NCI-H774 (cell line): ENCODE measurements at places on chromosomes 3 and 15.

DNA sequence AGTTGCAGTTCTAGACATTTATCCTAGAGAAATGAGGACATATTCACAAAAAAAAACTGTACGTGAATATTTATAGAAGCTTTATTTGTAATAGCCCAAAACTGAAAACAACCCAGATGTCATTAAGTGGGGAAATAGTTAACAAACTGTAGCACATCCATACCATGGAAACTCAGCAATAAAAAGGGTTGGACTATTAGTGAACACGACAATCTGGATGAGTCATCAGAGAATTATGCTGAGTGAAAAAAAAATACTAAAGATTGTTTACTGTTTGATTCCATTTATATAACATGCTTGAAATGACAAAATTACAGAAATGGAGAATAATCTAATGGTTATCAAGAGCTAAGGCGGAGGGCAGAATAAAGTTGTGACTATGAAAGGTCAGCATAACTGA lies 59.5 kb downstream of the CPA3 start:
- DNase-seq, result no peak

DNA sequence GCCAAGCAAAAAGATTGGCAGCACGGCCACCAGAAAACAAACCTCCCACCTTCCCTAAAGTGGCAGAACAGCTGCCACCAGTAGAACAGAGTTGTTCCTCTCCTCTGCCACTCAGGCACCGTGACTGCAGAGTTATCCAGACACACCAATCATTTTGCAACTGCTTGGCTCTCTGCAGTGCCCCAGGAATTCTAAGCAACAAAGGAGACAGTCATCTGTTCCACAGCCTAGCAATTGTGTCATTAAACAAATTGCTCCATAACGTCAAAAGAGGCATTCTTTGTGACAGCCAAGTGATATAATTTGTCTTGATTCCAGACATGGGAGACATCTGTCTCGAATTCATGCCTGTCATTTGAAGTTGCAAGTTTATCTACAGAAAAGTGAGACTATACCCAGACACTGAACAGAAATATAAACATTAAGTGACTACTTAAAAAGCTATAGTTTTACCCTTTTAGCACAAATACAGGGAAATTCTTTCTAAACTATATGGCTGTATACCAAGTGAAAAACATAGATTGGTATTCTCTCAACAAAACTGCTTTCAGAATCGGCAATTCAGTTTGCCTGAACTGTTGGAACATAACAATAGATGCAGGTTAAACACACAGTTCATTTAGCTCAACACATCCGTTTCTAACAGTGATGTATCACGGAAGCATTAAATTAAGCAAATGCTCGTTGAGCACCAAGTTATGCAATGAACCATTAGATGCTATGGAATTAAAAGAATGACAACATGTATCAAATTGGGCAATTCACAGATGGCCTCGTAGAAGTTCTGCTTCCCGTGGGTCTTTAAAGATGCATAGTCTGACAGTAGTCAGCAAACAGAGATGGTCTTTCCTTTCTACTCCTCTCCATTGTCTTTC lies 281.3 kb downstream of the FGF12 start:
- peak; percentile 75 for DNase-seq

DNA sequence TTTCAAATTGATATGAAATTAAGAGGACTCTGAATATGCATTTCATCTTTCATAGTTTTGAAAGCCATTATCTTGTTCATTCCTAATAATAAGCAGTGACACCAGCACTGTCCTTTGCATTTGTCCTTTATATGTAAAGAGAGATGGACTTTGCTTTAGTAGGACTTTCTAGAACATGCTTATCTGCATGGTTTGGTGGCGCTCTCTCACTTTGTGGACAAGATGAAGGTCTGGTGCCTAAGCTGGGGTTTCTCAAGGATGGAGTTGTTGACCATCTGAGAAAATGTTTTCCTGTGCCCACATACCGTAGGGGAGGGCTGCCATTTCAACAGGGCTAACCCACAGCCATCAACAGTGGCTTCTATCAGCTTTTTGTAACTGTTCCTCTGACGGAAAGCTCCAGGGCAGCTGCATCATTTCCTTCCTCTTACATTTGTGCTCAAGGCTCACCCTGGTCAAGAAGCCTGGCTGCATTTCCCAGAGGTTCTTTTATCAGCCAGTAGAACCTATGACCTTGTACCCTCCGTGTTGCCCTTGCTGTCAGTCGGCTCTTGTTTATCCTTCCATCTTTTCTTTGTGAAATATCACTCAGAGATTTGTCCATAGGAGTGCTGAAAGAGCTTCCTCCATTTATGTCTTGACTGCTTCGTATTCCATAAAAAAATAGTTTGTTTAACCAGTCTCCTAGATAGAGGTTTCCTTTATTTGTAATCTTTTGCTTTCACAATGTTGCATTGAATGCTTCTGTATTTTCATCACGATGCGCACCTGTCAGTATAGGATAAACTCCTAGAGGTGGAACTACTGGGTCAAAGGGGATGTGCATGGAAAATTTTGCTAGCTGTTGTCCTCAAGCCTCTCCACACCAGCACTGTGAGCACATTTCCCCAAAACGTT lies 44.6 kb downstream of the ABHD2 start:
- no peak for DNase-seq

DNA sequence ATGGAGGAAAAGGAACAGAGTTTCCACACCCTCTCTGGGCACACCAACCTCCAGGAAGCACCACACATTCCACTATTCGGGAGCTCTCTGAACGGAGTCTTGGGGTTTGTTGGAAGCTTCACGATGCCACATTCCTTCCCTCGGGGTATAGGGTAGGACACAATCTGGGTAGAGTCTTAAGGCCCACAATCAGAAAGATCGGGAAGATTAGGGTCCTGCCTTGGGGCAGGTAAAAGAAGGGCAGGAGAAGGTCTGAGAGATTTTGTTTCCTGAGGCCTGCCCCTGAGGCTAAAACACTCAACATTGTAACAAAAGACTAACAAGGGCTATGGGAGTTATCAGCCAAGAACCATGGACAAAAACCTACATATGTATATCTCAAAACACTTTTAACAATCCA lies 89.2 kb upstream of the RAP2B start:
- DNase-seq, result no peak

DNA sequence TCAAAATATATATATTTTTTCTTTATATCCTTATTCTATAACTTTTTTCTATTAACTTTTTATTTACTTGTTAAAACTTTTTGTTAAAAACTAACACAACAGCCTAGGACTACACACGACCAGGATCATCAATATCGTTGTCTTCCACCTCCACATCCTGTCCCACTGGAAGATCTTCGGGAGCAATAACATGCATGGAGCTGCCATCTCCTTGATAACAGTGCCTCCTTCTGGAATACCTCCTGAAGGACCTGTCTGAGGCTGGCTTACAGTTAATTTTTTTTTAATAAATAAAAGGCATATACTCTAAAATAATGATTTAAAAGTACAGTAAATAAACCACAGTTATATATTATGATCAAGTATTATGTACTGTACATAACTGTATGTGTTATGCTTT lies 58.9 kb downstream of the SFMBT1 start:
- DNase-seq, result no peak

DNA sequence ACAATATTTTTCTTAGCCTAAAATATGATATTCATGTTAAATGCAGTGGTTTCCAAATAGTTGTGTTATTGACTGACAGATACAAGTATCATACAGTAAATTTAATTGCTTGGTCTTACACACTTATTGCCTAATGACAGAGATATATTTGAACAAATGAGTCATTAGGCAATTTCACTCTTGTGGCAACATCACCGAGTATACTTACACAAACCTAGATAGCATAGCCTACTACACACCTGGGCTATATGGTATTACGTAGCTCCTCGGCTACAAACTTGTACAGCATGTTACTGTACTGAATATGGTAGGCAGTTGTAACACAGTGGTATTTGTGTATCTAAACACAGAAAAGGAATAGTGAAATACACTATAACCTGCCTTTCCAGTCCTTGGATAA lies 50.3 kb downstream of the SERPINI1 start:
- no peak for DNase-seq

GRCh38 chr3:128404276-128405068 lies 62.2 kb downstream of the DNAJB8 start:
- no peak for DNase-seq

DNA sequence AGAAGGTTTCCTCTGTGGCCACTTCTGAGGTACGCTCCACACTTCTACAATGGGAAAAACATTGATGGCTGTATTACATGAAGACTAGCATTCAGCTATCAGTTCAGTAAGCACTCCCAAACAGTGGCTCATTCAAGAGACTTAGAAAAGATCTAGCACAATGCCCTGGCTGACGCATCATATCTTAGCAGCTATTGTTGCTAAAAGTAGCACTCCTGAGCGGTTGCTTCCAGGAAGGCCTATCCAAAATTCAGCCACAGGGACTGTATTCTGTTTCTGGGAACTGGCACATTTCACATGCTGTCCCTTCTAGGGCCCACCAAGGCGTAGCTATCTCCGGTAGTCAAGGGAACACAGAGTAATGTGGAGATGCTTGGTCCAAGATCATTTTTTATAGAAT lies 21.2 kb upstream of the SPRED1 start:
- DNase-seq, result no peak

DNA sequence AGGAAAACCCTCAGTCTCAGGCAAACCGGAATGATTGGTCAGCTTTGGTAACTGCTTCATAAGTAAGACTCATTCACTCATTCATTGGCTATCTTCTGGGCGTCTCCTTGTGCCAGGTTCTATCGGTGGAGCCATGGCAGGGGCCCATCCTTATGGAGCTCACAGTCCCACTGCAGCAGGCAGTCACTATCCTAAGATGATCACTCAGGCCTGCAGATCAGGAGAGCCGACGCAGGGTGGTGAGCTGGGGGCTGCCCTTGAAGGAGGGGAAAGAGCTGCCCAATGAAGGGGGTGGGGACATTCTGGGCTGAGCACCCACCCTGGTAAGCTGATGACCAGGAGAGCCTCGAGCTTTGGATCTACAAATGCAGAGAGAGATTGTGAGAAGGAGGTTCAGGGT lies 20.5 kb upstream of the FGD5 start:
- DNase-seq, result no peak

DNA sequence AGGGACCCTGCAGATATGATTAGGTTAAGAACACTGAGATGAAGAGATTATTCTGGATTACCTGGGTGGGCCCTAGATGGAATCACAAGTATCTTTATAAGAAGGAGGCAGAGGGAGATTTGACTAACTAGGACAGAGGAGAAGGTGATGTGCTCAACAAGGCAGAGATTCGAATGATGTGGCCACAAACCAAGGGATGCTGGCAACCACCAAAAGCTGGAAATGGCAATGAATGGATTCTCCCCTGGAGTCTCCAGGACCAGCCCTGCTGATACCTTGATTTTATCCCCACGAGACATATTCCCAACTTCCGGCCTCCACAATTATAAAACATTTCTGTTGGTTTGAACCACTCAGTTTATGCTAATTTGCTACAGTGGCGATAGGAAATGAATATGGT lies 42.9 kb downstream of the RGMA start:
- no peak for DNase-seq

DNA sequence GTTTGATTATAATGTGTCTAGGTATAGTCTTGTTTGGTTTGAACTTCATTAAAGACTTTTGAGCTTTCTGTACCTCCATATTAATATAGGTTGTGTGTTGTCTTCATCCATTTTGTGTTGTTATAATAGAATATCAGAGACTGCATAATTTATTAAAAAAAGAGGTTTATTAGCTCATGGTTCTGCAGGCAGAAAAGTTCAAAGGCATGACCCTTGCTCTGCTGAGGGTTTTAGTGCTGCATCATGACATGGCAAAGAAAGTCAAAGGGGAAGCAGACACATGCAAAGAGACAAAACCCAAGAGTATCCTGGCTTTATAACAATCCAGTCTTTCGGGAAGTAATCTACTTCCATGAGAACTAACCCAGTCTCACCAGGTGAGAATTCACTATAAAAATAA lies 358.2 kb downstream of the EDEM1 start:
- DNase-seq, result no peak

DNA sequence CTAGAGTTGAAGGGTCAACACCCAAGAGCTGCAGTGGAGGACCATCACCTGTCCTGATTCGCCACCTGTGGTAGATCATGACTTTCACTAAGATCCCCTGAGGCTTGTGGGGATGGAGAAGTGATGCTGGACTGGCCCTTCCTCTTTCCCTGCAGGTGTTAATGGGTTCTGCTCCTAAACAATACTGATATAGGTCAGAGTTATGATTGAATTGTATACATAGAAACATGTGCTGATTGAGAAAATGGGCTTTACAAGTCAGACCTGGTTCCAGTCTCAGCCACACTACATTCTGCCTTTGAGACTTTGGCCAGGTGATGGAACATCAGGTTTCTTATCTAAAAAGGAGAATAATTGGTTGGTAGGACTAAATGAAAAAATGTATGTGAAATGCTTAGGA lies 418.9 kb upstream of the TPRG1 start:
- no peak for DNase-seq

DNA sequence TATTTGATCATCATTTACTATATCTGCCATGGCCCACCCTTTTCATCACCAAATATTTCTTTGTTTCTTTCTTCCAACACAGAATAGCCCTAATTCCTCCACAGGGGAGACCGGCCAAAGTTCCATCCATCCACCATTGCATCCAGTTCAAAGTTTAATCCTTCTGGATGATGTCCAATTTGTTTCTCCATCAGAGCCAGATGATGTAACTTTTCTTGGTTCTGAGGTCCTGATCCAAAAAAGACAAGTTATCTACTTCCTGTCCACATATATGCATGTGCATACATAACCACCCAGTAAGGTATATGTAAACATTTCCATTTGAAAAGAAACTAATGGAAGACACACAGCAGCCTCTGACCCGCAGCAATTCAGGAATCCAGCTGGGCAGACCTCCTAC lies 237.3 kb downstream of the SHOX2 start:
- DNase-seq, result no peak

GRCh38 chr15:59329091-59329490 lies 43.6 kb downstream of the MYO1E start:
- no peak for DNase-seq

DNA sequence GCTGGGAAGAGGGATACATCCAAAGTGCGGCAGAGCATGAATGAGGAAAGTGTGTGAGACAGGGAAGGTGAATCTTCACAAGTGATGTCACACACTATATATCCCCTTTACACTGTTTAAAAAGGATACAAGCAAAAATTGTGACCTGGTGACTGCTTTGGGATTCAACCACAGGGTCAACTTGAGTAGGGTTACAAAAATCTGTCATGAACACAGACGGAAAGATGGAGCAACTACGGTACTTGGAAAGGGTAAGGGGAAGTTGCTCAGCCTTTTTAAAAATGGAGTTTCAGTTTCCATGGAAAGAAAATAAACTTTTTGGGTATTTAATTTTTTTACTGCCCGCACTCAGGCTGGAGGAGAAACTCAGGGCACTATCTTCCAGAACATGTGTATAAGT lies 60.3 kb downstream of the B3GNT5 start:
- DNase-seq, result no peak

GRCh38 chr3:4494895-4495264 lies 1.7 kb downstream of the ITPR1 start:
- DNase-seq, result no peak

GRCh38 chr3:60737633-60738399 lies 513.4 kb downstream of the FHIT start:
- DNase-seq, result no peak
